ENCODE measurements at places on chromosomes 3 and 15.

- no peak for DNase-seq
Measured at GRCh38 chr3:126022741-126023359, 53.9 kb downstream of the ROPN1B start.

DNA sequence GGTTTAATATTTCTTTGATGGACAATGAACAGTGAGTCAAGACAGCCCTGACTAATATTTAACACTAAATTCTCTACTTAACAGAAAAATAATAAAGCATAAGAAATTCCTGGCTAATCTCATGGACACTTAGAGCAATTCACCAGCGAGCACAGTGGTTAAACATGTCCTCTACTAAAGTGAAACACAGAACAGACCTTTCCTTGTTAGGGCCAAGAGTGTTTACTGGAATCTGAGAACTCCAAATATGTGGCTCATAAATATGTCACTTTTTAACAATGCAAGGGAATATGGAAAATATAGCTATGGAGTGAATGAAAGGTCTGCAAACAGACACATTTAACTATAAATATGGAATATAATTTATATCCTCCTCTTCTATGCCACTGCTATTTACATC, 18.6 kb upstream of the IGSF10 start:
- DNase-seq: no peak

- no peak for DNase-seq
Measured at GRCh38 chr3:83514130-83514914, 1444.5 kb upstream of the CADM2 start.

GRCh38 chr3:195356151-195357086, 85.5 kb upstream of the XXYLT1 start:
- no peak for DNase-seq

Measured in CD4-positive, alpha-beta T cell treated with Interleukin-21 for 1 hour (primary cell).